ENCODE measurements at places on chromosomes 2 and 18.

DNA sequence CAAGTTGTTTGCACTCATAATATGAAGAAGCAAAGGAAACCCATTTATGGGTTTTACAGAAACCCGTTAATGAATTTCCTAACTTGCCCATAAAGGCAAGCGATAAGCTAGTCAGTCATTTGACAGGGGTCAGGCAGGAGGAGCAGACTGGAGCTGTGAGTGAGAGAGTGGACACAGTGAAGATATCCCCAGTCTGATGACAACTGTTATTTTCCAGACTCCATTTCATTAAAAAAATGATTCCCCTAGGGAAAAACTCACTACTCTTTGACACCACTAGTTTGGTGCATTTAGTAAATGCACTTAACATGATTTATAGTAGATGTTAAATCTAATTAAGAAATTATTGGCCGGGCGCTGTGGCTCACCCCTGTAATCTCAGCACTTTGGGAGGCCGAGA, 80.8 kb downstream of the TGIF1 start:
- DNase-seq, result no peak

DNA sequence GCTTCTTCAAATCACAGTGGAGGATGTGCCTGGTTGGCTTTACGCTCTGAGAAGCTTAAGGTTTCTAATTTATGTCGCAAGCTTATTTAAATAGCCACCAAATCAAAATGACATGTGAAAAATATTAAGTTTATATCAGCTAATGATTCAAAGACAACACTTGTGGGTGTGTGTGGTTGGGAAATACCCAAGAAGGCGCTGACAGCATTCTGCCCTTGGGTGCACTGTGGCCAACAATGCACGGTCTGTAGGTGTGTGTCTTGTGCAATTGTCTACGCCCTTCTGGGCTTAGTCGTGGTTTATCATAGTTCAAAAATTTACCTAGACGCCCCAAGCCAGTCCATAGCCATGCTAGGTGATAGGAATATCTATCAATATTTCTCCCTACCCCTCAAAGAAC, 60.9 kb downstream of the KCTD1 start:
- DNase-seq, result no peak

- no peak for DNase-seq
These were observed 166.9 kb downstream of the GLI2 start for GRCh38 chr2:120902592-120902991.

GRCh38 chr2:201267278-201268030, 7.1 kb downstream of the CASP8 start:
- no peak for DNase-seq

DNA sequence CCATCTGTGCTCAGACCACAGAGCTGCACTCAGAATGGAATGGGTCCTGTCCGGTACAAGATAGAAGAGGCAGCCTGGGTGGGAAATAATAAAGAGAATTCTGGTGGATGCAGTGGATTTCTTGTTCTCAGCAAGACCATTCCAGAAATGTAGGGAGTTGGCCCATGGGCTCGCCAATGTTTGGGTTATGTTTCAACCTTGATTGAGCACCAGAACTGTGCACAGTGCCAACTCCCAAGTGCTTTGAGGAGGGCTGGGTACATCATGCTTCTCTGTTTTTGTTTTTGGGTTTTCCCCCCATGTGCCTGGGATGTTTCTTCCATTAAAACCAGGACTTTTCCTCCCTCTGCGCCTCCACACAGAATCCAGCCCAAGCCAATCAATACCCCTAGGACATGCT, 304.1 kb downstream of the TNS1 start:
- DNase-seq, result no peak

DNA sequence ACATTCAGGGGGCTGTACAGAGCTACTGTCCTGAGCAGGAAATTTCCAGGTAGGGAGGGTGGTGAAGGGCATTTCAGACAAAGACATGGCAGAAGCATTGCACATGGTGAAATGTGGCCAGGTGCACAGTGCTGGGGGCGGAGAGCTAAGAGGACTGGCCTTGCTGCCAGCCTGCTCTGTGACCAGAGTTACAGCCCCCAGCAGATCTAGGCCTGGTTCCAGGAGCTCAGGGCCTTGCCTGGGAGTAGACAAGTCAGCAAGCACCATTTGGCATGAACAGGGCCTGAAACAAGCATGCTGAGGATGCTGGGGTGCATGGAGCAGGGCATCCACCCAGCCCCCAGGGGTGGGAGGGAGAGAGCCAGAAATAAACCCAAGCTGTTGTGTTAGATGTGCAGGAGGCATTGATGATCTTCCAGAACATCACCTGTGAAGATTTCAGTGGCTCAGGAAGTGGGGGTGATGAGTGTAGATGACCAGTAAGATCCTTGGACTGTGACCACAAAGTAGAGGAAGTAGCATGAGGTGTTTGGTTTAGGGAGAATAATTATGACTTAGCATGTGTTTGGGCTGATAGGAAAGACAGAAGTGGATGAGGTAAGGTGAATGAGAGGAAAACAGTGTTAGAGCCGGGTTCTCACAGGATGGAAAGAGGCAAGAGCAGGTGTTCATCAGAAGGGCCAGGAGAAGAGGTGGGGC, 61.1 kb downstream of the COA5 start:
- no peak for DNase-seq

- no peak for DNase-seq
These were observed 131.0 kb downstream of the ALPK2 start for GRCh38 chr18:58497845-58498244.

- DNase-seq, result no peak
These were observed 456 bp downstream of the LRP1B start for GRCh38 chr2:142130111-142131009.

- no peak for DNase-seq
These were observed 43.9 kb upstream of the RAPH1 start for GRCh38 chr2:203578759-203579643.

DNA sequence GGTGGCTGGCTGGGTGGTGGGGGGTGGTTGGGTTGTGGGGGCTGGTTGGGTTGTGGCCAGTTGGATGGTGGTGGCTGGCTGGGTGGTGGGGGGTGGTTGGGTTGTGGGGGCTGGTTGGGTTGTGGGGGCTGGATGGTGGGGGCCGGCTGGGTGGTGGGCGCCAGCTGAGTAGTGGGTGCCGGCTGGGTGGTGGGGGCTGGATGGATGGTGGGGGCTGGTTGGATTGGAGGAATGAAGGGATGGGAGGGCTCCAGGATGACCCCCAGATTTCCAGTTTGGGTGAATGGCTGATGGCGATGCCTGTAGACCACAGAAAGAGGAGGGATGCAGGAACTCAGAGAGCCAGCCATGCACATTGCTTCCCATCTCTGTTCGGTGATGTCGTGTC, 26.8 kb upstream of the GPR17 start:
- DNase-seq, result no peak

- DNase-seq, result no peak
These were observed 168.1 kb upstream of the NCK2 start for GRCh38 chr2:105576440-105577241.

GRCh38 chr2:98519156-98519555, 74.5 kb downstream of the INPP4A start:
- DNase-seq, result no peak

DNA sequence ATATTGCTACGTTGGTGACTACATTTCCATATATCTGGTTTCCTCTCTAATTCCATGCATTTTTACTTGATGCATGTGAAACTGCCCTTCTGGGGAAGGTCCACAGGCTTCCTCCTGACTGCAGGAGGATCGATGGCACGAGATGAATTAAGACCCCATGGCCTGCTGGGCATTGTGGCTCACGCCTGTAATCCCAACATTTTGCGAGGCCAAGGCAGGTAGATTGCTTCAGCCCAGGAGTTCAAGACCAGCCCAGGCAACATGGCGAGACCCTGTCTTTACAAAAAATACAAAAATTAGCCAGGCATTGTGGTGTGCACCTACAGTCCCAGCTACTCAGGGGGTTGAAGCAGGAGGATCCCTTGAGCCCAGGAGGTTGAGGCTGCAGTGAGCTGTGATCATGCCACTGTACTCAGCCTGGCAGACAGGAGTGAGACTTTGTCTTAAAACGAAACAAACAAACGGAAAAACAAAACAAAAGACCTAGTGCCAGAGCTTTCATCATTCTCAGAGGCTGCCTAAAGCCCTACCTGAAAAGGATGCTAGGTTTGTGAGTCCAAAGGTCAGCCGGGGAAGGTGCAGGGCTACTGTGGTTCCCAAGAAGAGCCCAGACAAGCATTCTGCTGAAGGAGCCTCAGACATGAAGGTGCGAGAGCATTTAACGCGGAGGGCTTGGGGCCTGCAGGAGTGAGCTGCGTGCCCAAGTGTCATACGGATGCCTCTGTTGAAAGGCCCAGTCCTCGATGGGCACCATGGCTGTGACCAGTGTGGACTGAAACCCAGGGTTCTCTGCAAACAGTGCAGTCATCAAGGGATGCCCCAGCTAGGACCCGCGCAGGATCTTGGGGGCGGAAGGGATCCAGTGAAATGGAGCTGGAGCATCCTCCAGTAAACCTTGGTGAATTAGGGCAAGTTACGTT, 21.6 kb downstream of the GPR55 start:
- DNase-seq, result no peak

- DNase-seq, result no peak
These were observed 129.7 kb upstream of the OSR1 start for GRCh38 chr2:19488009-19488691.

- DNase-seq, result no peak
These were observed 96.4 kb upstream of the XPO1 start for GRCh38 chr2:61634512-61634911.

DNA sequence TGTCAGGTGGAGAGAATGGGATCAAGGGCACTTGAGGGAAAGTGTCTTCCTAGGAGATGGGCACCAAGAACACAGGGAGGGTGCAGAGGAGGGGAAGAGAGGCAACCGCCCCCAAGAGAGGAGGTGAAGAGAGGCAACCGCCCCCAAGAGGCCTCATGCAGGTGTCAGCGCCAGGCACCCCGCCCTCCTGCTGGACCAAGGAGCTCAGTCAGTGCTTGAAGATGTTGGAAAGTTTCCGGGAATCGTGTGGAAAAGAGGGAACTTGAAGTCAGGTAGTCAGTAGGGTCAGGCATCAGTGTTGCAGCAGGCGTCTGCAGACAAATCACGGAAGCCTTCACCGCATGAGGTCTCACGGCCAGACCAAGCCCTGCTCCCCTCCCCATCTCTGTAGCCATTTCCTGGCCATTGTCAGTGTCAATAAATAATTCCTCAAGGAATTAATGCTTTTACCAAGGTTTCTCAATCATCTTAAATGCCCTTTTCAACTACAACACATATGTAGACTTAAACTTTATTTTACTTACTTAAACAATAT, 353.1 kb downstream of the EIPR1 start:
- no peak for DNase-seq

- no peak for DNase-seq
These were observed 29.2 kb downstream of the RPRD1A start for GRCh38 chr18:36038102-36038663.

- no peak for DNase-seq
These were observed 33.0 kb upstream of the IER3IP1 start for GRCh38 chr18:47209171-47209570.

- no peak for DNase-seq
These were observed 52.0 kb upstream of the ARL4C start for GRCh38 chr2:234548695-234549420.

GRCh38 chr2:237529452-237530402, 36.6 kb upstream of the PRLH start:
- no peak for DNase-seq

DNA sequence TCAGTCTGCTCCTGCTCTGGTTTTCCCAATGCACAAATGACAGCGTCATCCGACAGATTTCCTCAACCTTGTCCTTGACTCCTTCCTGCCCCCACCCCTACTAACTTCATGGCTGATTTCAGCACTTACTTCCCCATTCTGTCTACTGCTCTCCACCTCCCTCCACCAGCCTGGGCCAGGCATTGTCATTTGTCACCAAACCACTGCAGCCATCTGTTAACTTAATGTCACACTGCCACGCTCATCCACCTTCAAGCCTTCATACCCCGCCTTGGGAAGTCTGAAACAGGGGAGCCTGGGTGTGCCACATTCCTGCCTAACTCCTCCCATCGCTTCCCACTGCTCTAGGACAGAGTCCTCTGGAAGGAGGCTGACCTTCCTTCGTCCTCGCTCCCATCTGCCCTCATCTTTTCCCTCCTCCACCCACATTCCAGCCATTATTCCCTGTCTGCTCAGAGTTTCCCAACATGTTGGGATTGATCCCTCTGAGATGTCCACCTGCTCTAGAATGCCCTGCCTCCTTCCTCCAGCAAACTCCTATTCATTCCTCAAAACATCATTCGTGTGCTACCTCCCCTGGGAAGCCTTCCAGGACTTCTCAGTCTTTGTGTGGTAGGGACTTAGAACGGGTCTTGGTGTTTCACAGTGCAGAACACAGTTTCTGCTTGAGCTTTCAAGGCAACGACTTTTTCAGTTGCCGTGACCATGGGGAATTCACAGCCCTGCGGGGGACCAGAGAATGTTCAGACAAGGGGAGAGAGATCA, 42.2 kb upstream of the SMAD7 start:
- DNase-seq, result no peak

GRCh38 chr2:126891681-126892500, 6.8 kb upstream of the TEX51 start:
- DNase-seq, result no peak

GRCh38 chr2:120999377-121000097, 263.9 kb downstream of the GLI2 start:
- DNase-seq, result no peak

- DNase-seq, result no peak
These were observed 234.8 kb downstream of the DSEL start for GRCh38 chr18:67281746-67282145.

- DNase-seq, result no peak
These were observed 30.2 kb downstream of the NRP2 start for GRCh38 chr2:205712508-205712907.

DNA sequence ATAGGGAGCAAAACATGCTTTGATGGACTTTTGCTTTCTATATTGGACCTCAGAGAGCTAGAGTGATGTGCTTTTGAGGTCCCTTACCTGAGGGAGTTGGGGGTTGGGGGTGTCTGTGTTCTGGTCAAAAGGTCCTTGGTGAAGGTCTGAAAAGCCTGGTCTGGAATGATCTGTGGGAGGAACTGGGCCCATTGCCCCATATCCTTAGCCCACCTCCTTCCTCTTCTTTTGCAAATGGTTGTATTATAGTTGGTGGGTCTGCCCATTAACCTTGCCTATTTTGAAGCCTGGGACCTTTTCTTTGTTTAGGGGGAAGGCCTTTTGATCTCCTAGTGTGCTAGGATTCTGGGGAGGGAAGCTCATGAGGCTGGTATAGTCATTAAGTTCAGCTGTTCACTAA, 88.7 kb downstream of the FMNL2 start:
- DNase-seq, result no peak

DNA sequence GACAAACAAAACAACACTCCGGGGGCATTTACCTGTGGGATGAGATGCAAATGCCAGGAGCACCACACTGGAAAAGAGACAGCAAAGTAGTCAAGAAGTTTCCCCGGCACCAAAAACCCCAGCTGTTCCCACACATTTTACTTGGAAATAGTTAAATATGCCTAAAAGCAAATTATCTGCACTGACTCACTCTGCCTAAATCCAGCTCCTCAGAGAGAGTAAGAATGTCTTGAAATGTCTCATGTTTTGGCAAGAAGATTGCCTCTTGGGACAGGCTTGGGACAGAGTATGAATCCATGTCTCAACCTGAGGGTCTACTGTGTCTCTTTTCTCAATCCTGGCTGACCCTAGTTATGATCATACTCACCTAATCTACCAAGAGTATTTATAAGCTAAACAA, 87.5 kb upstream of the RIOK3 start:
- DNase-seq, result no peak

- no peak for DNase-seq
These were observed 365.5 kb upstream of the ACVR2A start for GRCh38 chr2:147479358-147479757.

All from effector CD8-positive, alpha-beta T cell (primary cell).